NCI-H1930 (cell line): ENCODE measurements at places on chromosomes 4 and X.

DNA sequence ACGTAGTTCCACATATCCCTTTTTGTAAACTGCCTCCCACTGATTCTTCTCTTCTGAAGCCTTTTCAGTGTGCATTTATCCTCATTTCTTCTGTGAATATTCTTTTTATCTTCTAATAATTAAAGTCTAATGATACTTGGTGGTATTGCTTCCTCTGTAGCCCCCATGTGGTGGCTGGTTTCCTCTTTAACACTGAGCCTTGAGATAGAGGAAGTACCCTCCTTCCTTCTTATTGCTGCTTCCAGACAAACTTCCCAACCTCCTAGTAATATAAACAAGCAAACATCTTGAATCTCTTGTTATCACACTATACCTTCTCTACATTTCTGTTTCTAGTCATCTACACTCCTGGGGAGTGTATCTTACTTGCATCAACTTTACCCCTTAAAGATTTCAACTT lies 310.5 kb upstream of the GIMD1 start:
- DNase-seq: no peak

- DNase-seq: no peak
These were observed 56.3 kb downstream of the CCDC149 start for GRCh38 chr4:24856586-24856985.

DNA sequence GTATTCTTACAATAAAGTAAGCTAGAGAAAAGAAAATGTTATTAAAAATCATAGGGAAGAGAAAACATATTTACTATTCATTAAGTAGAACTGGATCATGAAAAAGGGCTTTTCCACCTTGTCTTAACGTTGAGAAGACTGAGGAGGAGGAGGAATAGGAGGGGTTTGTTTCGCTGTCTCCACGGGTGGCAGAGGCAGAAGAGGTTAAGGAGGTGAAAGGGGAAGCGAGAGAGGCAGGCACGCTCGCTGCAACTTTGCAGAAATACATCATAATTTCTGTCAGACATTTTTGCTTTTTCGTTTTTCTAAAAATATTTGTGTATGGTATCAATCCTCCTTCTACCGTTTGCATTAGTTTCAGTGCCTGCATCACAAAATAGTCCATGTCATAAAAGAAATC lies 2375.1 kb upstream of the AGA start:
- no peak for DNase-seq

- DNase-seq: no peak
These were observed 539.6 kb upstream of the PRKX start for GRCh38 chrX:4253092-4253491.
